ENCODE measurements at places on chromosomes 13 and 19.

DNA sequence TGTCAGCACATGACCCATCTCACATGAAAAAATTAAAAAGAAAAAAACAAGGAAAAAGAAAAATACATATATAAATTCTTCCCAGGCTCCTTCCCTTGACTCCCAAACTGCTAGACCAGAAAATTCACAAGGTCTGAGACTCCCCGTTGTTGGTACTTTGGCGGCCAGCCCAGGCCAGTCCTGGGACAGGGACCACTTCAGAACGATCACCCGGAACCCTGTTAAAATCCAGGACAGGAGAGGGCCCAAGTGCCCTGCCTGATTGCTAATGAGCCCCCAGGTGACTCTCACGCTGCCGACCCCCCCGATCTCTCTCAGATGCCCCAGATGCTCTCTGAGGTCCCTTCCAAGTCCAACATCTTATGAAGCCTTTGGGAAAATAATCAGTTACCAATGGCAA, 107.2 kb downstream of the COL4A2 start:
- DNase-seq, result no peak

DNA sequence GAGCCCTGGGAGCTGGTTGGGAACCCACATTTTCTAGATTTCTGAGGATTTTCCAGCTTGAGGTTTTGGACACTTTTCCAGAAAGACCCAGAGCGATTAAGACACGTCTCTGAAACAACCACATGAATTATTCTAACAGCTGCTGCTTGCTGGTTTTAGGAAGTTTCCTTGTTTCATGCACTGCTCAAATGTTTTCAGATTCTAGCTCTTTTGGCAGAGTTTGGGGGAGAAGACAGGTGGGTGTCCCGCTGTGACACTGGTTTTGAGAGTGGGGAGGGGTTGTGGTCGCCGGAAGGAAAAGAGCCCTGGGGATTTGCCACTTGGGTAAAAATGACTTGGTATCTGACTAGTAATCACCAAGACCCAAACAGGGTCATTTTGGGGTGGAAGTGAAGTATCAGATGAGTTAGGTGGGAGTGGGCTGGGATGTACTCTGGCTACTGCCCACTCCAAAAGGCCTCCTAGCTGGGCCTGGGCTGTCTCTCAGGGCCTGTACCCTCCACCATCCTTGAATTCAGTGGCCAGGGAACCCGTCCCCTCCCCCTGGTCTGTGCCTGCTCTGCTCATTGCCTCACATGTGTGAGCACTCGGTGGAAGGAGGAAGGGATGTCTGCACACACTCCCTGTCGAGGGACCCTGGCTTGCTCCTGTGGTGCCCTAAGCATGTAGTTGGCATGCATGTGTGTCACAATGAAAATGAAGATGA, 13.2 kb downstream of the GATAD2A start:
- no peak for DNase-seq

GRCh38 chr13:74115133-74115532, 19.1 kb downstream of the KLF12 start:
- DNase-seq, result no peak

DNA sequence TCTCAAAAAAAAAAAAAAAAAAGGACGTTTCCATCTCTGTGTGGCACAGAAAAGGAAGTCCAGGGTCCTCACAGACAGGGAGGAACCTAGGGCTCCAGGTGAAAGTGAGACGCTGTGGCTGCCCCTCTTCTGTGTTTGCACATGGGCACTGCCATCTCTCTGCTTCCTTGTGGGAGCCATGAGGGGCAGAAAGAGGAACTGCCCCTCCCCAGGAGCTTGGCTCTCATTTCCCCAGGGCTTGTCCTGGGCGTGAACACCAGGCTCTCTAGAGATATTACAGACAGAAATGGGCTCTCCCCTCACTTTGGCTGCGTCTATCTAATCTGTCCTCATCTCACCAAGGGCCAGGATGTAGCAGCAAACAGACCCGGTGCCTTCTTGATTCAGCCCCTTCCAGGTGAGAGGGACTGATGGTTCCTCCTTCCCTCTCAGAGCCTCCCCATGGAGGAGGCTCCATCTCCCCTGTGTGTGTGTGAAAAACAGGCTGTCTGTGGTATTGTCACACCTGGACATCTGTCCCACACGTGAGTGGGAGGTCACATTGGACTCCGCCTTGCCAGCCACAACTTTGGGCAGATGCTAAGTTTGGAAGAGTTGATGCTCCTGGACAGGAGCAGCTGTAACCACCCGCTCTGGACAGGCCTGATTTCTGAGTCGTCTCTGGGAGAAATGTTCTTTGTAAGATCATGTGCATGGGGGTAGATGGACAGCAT, 840 bp upstream of the LILRA4 start:
- DNase-seq, result no peak

DNA sequence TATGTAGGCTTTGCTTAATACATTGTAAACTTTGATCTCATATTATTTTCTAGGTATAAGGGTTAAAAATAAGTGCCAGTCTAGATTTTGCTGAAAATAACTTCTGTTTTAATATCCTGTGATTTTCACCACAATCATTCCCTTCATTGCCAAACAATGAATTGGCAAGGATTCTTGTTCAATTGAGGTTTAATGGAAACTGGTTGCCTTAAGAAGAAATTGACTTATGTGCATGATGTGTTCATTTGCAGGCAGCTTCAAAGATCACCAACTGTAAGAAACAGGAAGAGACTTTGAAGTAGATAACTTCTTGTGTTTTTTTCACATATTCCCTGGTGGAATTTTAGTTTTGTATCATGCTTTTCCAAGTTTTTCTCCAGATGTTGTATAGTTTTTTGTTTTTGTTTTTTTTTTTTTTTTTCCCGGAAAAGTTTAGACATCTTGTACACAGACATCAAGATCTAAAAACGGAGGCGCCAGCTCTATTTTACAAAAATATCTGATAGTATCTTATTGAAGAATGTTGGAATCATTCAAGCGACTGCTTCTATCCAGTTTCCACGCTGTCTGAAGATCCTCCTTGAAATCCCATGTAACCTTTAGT, 108.3 kb downstream of the POSTN start:
- no peak for DNase-seq

GRCh38 chr19:45865269-45865948, 1.3 kb downstream of the FOXA3 start:
- no peak for DNase-seq

DNA sequence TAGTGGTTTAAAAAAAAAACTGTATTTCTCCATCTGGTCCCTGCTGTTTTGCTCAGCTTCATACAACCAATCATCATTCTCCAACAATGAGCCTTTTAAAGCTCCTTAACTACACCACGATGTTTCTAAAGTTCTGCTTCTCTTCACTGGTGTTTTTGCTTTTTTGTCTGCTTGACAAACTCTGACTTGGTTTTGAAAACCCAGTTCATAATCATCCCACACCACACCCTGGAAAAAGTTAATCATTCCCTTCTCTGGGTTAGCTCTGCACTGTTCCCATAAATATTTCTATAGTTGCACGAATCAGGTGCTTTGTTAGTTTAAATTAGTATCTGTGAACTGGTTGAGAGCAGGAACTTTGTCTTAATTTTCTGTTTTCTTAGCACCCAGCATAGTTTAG, 217.1 kb downstream of the ENOX1 start:
- no peak for DNase-seq

DNA sequence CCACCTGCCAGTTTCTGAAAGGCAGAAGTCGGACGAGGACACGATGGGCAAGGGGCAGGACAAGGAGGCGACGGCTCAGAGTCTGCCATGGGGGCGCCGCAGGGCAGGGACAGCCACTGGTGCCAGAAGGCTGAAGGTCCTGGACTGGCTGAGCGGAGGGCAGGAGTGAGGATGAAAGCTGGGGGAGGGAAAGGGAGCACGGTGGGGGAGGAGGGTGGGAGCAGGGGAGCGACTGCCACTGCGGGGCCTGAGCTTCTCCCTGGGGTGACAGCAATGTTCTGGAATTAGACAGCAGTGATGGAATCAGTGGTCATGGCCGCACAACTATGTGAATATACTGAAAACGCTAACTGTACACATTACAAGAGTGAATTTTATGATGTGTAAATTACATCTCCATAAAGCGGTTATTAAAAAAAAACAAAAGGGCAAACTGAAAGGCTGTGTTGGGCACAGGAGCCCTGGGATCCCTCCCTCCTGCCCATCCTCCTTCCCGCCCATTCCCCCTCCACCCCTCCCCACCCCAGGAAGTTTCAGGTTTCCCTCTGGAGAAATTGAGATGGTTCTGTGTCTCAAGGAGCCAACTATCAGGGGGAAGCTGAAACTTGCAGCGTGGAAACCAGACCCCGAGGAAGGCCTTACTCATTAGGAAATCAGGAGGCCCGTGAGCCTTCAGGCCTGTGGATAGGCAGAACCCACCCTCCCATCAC, 15.9 kb downstream of the MLLT1 start:
- no peak for DNase-seq

DNA sequence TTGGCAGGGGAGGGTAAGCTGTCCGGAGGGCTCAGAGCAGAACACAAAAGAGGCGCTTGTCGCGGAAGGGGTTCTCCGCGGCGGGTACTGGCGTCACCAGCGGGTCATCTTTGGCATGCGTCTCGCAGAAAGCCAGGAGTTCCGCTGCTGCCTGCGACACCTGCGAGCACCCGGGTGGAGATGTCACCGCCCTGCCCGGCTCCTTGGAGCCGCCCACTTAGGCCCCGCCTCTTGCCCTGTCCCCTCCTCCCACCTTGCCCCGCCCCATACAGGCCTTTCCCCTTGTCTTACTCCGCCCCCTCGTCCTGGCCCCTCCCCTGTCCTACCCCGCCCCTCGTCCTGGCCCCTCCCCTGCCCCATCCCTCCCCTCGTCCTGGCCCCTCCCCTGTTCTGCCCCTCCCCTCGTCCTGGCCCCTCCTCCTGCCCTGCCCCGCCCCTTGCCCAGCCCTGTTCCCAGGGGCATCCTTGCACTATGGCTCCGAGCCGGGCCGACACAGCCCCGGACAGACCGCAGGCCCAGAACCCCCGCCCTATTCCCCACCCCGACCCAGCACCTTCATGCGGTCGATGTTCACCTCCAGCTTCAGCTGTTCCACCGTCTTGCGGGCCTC, 1.9 kb downstream of the GNG8 start:
- no peak for DNase-seq

DNA sequence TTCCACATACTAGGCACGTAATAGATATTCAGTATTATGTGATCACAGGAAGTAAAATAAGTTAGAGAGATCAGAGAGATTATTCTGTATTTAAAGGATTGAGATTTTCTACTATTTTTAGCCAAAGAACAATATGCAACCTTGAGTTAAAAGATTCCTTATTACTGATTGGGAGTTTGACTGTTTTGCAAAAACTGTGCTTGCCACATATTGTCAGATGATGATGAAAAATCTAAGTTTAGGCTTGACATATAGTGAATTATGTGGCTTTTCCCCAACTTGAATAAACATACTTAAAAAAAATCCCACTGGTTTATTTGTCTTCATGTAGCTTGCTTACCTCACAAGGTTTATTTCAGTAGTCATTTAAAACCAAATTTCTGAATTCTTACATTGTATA, 194.4 kb downstream of the KCNRG start:
- no peak for DNase-seq

GRCh38 chr19:55640043-55640576, 692 bp upstream of the ZNF580 start:
- peak; percentile 43 for DNase-seq

- peak; percentile 56 for DNase-seq
Measured at GRCh38 chr19:2476451-2477140, 669 bp downstream of the GADD45B start.

DNA sequence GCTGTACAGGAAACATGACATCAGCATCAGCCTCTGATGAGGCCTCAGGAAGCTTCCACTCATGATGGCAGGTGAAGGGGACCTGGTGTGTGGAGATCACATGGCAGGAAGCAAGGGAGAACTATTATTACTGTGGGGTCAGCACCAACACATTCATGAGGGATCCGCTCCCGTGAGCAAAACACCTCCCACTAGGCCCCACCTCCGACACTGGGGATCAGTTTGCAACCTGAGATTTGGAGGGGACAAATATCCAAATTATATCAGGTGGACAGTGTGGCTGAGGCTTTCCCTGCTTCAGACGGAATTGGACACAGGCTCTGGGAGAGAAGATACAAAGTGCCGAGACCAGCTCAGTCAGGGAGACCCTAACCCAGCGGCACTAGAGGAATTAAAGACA, 5.7 kb upstream of the ZNF792 start:
- no peak for DNase-seq

DNA sequence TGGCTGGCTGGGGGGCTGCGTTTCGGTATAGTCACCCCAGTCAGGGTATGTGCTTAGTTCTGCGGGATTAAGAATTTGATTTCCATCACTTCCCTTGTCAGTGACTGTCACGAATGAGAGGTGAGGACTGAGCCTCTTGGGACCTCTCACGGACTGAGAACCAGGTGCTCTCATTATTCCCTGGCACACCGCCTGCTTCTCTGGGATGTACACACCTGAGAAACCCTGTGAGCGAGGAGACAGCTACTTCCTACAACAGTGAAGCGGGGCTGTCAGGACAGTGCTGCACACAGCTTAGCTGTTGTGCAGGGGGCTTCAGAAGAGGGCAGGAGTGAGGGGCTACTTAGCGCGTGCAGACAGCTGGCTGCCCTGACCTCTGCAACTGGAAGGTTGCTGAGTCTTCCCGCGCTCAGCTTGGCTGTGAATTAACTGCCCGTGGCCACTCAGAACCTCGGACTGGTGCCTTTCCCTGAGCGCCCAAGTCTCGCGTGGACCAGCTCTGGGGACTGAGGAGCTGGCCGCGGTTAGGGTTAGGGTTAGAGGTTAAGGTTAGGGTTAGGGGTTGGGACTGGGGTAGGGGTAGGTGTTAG, 65.3 kb upstream of the MCF2L start:
- DNase-seq, result no peak

DNA sequence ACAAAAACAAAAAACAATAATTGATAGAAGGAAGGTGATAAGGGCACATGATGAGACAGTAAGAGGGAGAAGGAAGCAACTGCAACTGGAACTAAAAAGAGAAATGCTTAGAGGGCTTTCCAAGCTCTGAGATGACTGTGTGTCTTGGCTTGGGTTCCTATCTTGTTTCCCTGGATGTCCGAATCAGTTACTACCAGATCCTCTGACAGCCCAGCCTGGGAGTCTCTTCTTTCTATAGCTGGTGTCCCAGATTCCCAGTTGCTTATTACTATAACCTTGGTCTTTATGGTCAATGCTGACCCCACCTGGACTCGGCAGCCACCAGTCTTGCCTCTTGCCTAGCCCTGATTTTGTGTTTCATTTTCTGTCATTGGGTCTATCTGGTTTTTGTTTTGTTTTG, 116.4 kb downstream of the RFC3 start:
- no peak for DNase-seq

DNA sequence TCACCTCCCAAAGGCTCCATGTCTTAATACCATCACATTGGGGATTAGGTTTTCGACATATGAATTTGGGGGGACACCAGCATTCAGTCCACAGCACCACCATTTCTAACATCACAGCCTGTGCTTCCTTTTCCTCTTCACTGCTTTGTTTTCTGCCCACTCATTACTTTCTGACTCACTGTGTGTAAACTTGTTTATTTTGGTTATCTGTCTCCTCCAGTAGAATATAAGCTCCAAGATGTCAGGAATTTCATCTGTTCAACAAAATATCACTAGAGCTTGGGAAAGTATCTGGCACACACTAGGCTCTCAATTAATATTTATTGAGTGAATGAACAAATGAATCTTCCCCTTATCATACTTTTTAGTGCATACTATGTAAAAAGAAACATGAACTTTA, 152.0 kb downstream of the NUFIP1 start:
- no peak for DNase-seq

- no peak for DNase-seq
Measured at GRCh38 chr13:65966991-65967451, 1263.1 kb downstream of the PCDH9 start.
